ENCODE measurements at places on chromosomes 7 and 10.

- H3K4me1 ChIP-seq, result peaks cover 14% of the 10 kb centered on the region
- H3K4me3 ChIP-seq, result no peak overlapping the region
- DNase-seq, result no peak
- no peaks in the 10 kb centered on the region for H3K36me3 ChIP-seq
- no peak overlapping the region for H3K27ac ChIP-seq
- H3K27me3 ChIP-seq, result no peaks in the 10 kb centered on the region
Observed at GRCh38 chr10:97512993-97513392, 14.3 kb downstream of the UBTD1 start.

- H3K27ac ChIP-seq, result no peak overlapping the region
- H3K36me3 ChIP-seq, result no peaks in the 10 kb centered on the region
- DNase-seq, result no peak
- H3K4me3 ChIP-seq, result no peak overlapping the region
- no peaks in the 10 kb centered on the region for H3K4me1 ChIP-seq
Observed at GRCh38 chr10:31018962-31019361, 12.7 kb downstream of the ZNF438 start.

GRCh38 chr7:2081526-2082135, 151.1 kb downstream of the MAD1L1 start:
- H3K36me3 ChIP-seq, result peaks cover 8% of the 10 kb centered on the region
- H3K4me3 ChIP-seq, result no peak overlapping the region
- no peak for DNase-seq
- H3K27me3 ChIP-seq, result no peaks in the 10 kb centered on the region
- no peak overlapping the region for H3K27ac ChIP-seq
- H3K4me1 ChIP-seq, result no peaks in the 10 kb centered on the region

GRCh38 chr7:71770269-71770907, 638.4 kb downstream of the GALNT17 start:
- no peaks in the 10 kb centered on the region for H3K27me3 ChIP-seq
- H3K36me3 ChIP-seq, result no peaks in the 10 kb centered on the region
- H3K27ac ChIP-seq, result no peak overlapping the region
- no peak for DNase-seq
- H3K4me1 ChIP-seq, result no peaks in the 10 kb centered on the region

DNA sequence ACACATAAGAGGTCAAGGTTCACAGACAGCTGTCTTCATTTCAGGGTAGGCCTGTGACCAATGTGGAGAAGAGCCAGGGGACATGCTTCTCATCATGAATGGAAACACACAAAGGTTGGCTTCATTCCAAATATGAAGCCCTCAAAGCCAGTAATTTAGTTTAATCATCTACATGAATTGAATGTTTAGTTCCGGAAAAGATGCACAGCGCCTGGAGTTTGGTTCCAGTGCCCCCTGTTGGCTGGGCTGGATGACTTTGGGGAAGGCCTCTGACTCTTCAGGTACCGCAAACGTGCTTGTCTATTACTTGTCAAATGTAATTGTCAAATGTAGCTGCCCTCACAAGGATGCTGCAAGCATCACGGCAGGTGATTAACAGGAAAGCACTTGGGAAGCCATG, 130.7 kb downstream of the ADRA2A start:
- no peaks in the 10 kb centered on the region for H3K27me3 ChIP-seq
- no peak overlapping the region for H3K4me3 ChIP-seq
- H3K4me1 ChIP-seq, result no peaks in the 10 kb centered on the region
- H3K27ac ChIP-seq, result no peak overlapping the region
- DNase-seq, result no peak
